Right ventricle myocardium superior (tissue), 1 donor: ENCODE measurements at places on chromosomes 1 and 21.

- DNase-seq = no peak
Measured at GRCh38 chr1:7265771-7266371, 480.6 kb downstream of the CAMTA1 start.

DNA sequence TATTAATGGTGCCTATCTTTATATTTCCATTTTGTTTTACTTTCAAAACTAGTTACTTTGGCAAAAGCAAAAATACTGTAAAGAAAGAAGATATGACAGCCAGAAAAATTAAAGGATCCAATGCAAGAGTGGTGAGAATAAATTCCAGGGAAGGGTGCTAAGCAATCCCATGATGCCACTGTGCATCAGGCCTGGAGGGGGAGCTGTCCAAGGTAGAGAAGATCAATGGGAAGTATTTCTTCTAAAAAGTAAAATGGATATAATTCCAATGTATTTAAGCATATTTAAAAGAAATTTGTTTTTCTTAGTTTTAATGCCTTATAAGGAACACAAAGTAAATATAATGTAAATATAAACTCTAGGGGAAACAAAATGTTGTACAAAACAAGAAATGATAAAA is 1382.2 kb upstream of the B3GALT2 start:
- no peak for DNase-seq

- no peak for DNase-seq
Measured at GRCh38 chr21:43912500-43912899, 47.5 kb downstream of the AGPAT3 start.

GRCh38 chr21:25186273-25186672 is 421.0 kb downstream of the MRPL39 start:
- DNase-seq = no peak

DNA sequence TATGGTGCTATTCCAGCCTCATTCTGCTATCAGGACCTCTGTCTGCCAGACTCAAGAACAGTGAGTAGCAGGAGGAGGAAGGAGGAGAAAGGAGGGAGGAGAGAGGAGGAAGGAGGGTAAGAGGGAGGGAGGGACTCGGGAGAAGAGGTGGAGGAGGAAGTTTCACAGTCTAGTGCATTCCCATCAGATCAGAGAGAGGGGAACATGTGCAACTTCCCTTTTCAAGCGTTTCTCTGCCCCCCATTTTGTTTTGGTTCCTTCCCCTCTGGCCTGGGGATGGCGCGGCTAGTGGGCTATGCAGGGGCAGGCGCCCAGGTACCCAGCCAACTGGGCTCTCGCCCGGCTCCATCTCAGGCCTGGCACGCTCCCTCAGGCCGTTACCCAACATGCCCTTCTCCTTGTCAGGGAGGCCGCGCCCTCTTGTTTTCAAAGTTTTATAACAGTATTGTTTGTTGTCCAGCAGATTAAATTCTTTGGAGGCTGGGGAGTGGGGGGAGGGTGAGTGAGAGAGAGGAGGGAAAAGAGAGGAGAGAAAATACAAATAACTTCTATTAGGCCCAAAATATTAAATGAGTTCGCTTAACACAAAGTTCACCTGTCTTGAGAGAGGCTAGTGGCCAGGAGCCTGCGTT is 56.0 kb downstream of the CD46 start:
- DNase-seq = peak; percentile 83

GRCh38 chr1:46456411-46456963 is 33.1 kb upstream of the DMBX1 start:
- no peak for DNase-seq

DNA sequence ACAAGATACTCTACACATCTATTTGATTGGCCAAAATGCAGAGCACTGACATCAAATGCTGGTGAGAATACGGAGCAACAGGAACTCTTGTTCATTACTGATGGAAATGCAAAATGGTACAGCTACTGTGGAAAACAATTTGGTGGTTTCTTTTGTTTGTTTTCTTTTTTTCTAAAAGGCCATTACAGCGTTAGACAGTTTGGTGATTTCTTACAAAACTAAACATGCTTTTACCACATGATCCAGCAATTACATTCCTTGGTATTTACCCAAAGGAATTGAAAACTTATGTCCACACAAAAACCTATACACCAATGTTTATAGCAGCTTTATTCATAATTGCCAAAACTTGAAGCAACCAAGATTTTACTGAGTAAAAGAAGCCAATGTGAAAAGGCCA is 66.4 kb upstream of the FBXO28 start:
- DNase-seq = no peak

GRCh38 chr21:23955135-23955843 is 1652.0 kb downstream of the MRPL39 start:
- DNase-seq = no peak

GRCh38 chr1:63817152-63817667 is 43.4 kb downstream of the ROR1 start:
- DNase-seq = no peak

DNA sequence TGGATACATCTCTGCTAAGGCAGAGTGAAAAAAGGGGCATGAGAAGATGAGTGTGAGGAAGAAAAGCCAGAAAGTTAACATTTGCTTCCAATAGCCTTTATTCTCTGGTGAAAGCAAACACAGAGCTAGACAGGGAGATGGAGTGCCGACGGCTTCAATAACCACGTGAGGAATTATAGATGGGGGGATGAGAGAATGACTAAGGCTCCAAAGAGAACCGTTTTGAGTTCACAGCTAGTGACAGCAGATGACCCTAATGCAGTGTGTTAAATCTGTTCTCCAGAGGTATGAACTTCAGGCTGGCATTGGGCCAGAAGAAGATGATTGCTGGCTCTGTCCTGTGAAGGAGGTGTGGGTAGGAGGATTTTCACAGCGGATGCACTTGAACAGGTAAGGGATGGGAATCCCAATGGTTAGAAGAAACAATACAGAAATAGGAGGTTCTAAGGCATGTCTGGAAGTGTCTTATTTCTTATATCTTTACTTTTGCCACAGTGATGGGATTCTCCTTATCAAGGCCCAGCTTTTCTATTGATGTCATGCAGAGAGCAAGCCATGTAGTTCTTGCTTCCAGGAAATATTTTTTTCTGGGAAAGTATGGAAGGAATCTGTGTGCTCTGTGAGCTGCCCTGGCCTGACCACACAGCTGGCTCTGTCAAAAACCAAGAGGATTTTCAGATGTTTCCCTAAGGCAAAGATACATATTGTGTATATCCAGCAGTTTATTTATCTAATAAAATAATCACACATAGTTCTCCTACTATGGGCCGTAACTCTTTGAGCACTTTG is 573.8 kb downstream of the LTN1 start:
- DNase-seq = no peak

DNA sequence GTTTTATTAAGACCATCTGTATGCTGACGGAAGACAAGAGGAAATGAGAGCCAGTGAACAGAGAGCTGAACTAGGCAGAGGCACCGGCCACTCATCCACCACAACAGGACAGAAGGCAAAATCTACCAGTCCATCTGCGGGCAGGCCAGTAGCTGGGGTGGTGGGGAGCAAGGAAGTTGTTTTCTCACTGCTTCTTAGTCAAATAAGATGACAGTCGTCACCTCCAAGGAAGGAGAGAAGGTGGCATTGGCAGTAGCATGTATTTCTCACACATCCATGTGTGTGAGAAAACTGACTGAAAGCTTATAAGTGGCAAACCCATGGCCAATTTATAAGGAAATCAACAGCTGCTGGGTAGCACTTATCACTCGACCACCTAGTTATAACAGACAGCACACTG is 8.2 kb downstream of the TTC13 start:
- DNase-seq = no peak

DNA sequence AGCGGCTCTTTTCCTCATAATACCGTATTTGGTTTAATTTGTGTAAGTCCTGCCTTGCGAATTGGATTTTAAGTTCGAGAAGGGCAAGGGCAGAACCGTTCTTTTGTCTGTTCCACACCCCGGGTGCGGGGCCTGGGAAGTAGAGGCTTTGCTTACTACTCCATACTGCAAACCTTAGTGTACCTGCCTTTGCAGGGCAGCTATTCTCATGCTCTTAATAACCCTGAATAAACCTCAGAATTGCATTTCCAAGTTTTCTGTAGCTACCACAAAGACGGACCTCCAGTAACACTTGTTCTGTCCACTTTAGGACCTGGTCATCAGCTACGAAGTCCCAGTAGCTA is 657 bp upstream of the HNRNPU start:
- peak; percentile 60 for DNase-seq

- peak; percentile 82 for DNase-seq
Measured at GRCh38 chr1:159881622-159882526, 18.1 kb downstream of the CFAP45 start.

GRCh38 chr1:235632506-235633401 is 16.8 kb downstream of the GNG4 start:
- no peak for DNase-seq

- DNase-seq = no peak
Measured at GRCh38 chr1:6154525-6155319, 25.4 kb downstream of the CHD5 start.

- DNase-seq = no peak
Measured at GRCh38 chr1:54138994-54139393, 13.8 kb downstream of the CDCP2 start.

GRCh38 chr21:33237486-33237885 is 7.7 kb downstream of the IFNAR2 start:
- no peak for DNase-seq

DNA sequence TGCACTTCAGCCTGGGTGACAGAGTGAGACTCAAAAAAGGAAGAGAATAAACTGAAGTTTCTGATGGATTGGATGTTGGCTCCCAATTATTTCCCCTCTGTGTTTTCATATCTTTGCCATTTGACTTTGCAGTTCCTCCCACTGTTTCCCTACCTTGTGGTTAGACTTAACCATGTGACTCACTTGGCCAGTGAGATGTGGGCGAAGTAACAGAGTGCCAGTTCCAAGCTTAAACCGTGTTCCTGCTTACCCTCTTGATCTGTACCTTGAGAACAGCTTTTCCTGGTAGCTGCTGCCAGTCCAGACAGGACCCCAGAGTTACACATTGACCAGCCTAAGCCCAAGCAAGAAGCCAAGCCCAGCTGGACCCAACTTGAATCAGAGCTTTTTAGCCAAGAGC is 323.4 kb downstream of the LTN1 start:
- DNase-seq = no peak

- no peak for DNase-seq
Measured at GRCh38 chr1:56672579-56672978, 27.5 kb downstream of the PRKAA2 start.

GRCh38 chr1:183390561-183390960 is 27.6 kb downstream of the NMNAT2 start:
- DNase-seq = no peak

DNA sequence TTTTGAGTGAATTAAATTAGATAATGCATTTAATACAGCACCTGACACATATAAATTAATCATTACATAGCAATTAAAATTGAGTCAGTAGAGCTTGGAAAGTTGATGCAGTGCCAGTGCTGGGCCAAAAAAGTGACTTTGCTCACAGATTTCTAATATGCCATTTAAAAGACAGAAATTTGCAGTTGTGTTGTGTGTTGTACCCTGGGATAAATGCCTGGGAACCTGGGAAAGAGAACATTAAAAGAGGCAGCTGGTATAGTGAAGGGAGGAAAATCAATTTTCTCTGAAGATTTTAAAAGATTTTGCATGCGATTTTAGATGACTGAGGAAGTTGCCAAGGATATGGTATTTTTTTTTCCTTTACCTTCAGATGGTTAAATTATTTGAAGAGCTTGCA is 10.9 kb upstream of the CFH start:
- DNase-seq = no peak

DNA sequence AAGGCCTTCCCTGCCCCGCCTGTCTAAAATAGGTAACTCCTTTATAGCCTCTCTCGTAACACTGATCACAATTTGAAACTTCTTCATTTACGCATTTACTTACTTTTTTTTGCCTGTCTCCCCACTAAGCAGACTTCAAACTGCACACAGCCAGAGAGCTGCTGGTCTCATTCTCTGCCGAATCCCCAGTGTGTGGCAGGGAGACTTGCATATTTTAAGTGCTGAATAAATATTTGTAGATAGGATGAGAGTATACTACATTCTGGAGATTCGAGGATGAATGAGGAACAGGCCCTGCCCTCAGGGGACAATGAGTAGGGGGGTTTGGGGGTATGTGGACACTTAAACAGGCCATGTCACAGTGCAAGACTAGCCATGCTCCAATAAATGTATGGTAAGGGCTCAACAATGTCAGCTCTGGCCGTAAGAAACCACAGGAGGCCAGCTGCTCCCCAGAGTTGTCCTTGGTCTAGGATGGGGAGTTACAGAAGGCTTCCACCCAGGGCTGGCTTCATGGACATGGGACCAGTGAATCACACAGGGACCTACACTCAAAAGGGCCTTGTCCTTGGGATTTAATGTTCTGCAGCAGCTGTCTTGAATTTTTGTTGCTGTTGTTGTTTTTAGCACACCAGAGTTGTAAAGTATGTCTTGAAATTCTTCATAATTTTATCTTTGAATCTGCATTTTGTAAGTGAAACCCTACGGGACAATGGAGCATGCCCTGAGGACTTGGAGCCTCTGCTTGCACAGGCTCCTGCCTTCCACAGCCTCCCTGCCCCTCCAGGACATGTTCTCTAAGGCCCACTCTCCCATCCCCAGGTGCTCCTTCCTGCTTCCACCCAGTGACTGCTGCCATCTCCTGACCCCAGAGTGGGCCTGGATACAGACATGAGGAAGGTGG is 8.5 kb downstream of the DIO1 start:
- no peak for DNase-seq

DNA sequence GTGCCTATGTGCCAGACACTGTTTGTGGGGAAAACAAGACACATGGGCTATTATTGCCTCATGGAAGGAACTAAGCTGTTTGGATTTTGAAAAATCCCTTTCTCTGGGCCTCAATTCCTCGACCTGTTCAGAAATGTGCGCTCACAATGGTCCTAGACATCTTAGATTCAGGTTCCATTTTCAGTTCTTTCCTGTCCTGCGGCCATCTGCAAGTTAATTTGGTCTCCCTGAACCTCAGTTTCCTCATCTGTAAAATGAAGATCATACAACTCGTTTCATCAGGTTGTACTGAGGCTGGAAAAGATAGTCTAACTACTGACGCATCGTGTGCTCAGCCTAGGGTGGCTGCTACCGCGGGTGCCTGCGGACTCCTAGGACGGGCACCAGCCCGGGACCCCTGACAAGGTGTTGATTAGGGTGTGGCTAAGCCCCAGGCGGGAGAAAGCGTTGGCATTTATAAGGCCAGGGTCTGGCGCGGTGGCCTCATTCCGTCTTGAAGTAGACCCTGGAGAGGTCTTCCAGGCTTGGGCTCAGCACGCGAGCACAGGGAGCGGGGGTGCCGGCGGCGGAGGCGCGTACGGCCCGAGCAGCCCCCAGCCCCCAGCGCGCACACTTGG is 493 bp upstream of the ELOA start:
- peak; percentile 57 for DNase-seq

DNA sequence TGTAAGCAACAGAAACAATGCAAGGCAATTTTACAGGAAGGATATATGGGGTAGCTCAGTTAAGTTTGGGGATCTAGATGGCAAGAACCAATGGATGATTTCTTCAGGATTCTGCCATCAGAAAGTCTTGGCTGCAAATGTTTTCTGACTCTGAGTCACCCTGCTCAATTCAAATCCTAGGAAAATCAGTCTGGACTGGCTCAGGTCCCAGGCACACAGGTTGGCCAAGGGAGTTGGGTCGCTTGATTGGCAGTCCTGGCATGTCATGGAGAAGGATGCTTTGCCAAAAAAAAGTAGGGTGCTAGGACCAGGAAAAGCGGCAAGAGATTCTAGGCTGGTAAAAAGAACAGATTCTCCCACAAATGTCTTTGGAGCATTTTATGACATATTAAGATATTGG is 28.9 kb upstream of the S1PR1 start:
- DNase-seq = no peak

- DNase-seq = peak; percentile 82
Measured at GRCh38 chr1:218463194-218464156, 118.3 kb downstream of the TGFB2 start.
